ENCODE measurements at places on chromosomes 2 and 18.

DNA sequence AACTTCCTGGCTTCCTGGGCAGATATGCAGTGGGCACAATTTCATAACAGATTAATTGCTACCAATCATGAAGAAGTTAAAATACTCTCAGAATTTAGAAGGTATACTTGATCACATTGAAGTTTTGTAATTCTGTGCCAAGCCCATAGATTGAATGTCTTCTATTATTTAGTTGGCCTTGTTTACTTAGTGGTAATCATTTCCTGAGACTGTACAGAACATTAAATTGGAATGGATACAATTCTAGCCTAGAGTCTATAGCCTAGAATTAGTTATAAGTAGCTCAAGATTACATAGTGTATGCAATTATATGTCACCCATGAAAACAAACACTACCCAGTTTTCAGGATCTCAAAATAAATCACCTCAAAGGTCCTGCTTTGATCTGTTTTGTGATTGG, 615.8 kb downstream of the XIRP2 start:
- no peak for DNase-seq

GRCh38 chr2:135510577-135510976, 20.4 kb downstream of the ZRANB3 start:
- no peak for DNase-seq

DNA sequence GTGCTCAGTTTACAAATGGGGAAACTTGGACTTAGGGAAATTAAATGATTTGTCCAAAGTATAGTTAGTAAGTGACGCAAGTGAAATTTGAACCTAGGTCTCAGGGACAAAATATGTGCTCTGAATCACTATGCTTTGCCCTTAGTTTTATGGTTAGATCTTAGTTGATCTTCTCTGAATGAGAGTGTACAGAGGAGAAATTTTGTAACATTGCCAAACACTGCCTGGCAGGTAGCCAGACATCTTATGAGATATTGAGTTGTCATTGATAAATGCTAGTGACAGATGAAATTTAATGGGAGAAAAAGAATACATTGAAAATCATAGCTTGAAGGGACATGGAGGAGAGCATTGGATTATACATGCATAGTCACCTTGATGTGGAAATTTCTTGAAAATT, 91.4 kb downstream of the GALNT1 start:
- DNase-seq = no peak

- DNase-seq = no peak
Observed at GRCh38 chr2:187050409-187050998, 201.5 kb upstream of the ZSWIM2 start.

DNA sequence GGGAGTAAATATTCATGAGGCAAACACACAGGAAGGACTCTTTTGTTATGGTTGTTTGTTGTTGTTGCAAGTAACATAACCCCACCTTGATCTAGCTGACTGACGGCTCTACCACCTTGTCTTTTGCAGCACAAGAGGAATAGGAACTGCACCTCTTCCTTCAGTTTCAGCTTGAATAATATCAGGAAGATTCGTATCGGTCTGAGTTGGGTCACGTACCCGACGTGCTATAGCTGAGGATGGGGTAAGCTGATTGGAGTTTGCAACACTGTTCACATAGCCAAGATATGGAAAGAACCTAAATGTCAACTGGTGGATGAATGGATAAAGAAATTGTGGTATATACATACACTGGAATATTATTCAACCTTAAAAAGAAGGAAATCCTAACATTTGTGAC, 14.5 kb upstream of the IL1RN start:
- no peak for DNase-seq

GRCh38 chr2:47405757-47406156, 2.8 kb downstream of the MSH2 start:
- DNase-seq = no peak

DNA sequence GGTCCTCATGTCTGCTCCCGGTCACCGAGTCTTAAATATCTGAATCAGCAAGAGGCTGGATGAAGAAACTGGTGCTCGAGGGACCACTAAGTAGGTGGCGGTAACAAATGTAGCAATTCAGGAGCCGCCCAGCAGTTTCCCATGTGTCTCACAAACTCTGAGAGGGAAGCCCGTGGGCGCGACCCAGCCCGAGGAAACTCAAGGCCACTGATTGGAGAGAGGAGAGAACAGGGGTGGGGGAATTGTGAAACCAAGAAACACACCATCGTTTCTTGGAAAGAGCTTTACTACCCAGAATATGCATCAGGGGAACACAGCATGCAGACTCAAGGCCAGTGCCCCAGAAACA, 10.8 kb downstream of the MLPH start:
- DNase-seq = no peak

DNA sequence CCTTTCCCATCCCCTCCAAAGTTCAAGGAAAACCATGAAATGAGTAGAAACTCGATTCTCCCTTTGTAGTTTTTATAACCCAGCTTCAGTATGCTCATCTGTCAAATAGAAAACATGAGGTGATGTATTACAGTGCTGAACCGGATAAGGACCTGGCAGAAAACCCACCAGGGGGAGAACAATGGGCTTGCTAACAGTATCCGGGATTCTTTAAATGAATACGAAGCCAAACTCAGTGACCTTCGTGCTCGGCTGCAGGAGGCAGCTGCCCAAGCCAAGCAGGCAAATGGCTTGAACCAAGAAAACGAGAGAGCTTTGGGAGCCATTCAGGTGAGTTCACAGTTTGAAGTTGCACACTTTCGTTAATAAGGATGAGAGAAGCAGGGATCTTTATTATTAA, 113.6 kb upstream of the TTC39C start:
- DNase-seq = no peak

GRCh38 chr2:172182624-172183023, 79.9 kb upstream of the DLX2 start:
- no peak for DNase-seq

DNA sequence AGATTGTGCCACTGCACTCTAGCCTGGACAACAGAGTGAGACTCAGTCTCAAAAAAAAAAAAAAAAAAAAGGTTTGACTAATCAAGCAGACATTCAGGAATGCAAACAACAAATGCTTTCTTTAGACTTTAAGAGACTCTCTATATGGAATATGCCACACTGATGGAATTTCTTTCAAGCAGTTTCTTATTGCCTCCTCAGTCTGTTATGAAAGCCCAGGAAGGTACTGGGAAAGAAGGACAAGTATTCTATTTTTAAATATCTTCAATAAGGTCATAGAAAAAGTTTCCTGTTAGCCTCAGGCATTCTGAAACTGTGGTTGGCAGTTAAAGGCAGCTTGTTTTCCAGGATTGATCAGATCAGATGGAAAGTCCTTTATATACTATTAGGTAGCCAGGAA, 241.6 kb downstream of the PIK3C3 start:
- DNase-seq = no peak

- DNase-seq = no peak
Observed at GRCh38 chr2:45585267-45585861, 25.7 kb downstream of the SRBD1 start.

DNA sequence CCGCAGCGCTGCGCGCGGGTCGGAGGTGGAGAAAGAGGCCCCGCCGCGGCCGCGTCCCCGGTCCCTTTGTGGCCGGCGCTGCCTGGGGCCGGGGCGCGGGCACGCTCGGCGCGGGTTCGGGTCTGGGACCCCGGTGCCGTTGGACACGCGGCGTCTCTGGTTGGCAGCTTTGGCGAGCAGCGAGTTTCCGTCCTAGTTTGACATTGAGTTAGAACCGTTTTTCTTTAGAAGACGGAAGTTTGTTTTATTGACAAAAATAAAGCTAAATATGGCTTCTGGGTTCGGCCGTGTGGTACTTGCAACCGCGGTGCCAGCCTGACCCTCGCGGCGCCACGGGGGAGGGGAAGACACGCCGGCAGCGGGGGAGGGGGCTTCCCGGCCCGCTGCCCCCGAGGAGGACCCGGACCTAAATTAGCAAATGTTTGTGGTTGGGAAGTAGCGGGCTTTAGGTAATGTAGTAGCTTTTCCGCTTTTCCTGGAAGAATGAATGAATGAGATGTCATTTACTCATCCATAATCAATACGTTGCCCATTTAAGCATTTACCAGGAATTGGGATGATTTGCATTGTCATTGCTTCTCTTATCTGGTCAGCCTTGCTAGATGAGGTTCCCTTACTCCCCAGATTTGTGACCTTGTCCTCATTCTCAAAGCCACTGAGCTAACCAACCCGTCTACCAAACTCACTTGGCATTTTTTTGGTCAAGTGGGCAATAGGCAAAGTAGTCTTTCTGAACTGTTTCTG, 530 bp downstream of the GALNT1 start:
- DNase-seq = no peak

DNA sequence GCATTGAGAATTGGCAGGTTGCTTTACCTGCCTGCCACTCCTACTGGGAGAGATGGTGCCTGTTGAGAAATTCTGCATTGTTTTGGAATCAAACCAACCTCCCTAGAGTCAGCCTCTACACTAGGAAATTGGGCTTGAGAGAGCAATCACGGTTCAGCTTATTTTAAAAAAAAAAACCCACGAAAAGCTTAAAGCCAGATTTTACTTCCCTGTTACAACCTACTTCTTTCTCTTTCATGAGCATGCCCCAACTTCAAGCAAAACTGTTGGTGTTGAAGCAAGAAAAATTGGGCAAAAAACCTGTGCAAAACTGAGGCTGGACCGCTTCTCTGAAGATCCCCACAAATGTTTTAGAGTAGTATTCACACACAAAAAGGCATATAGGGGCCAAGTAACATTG, 134.6 kb upstream of the ZEB2 start:
- no peak for DNase-seq

- DNase-seq = peak; percentile 29
Observed at GRCh38 chr2:232633413-232634205, at the start of gene EFHD1. Gene EFHD1, plus strand, starts transcription at chr2:232633604. Its CDS starts 101 bp downstream, at chr2:232633705.

Measured in urinary bladder (tissue), 4 donors.